Right cardiac atrium (tissue), 5 donors: ENCODE measurements at places on chromosomes 6 and 20. TPM values are rescaled to one million over a fixed set of nuclear protein-coding genes. Genes with fewer than 3 reads are reported as not detected.

GRCh38 chr20:62978561-62978943 lies 26.0 kb downstream of the SLC17A9 start:
- no peak for DNase-seq

- no peak for DNase-seq
These were observed 19.5 kb downstream of the SF3B5 start for GRCh38 chr6:144075875-144076274.

GRCh38 chr20:35166242-35166830 lies 5.5 kb upstream of the PROCR start:
- DNase-seq = peak; percentile 77

- no peak for DNase-seq
These were observed 3.8 kb upstream of the MAS1L start for GRCh38 chr6:29491574-29491973.

DNA sequence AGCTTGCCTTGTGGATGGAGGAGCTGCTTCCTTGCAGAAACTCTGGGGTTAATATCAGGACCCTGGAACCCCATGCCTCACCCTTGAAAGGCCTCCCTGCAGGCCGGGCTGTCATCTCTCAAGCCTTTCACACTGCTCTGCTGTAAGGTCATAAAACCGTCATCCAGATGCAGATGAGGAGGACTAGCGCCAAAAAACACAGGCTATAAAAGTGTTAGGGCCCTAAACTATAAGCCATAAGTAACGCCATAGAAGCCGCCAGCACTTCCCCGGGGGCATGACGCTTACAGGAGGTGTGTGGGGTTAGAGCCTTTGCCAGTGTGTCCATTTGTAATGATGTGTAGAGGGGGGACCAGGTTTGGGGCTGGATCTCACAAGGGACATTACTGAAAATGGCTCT lies 47.6 kb downstream of the CDH4 start:
- no peak for DNase-seq

DNA sequence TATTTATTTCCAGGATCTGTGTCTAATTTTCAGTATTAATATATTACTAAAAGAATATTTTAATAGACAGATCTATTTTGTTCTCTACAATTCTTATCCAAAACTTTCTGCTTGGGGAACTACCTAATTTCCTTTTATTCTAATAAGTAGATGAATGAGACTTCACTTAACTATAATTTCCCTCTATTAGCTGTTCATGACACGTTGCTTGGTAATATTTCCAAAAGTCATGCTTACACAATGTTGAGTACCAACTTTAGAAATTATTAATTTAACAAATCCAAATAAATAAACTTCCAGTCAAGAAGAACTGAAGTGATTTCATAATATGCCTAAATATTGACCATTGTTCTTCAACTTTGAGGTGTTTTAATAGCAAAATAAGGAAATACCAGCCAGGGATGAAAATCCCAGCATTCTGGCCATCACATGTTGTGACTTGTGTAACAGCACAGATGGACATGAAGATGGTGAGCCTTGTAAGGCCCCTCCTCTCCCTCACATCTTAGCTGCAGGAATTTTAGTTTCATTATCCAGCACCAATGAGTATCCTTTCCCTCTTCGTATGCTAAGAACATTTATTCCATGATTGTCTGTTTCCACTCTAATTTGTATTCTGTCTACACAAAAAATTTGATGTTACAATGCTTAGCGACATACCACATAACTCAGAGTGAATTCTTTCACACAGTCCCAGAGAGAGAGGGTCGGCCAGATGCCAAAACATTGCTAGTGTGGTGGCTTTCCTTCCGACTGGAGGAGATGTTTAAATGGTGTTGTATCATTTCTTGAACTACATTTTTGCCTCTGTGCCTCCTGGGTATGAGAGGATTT lies 137.5 kb downstream of the FOXA2 start:
- peak; percentile 68 for DNase-seq

- no peak for DNase-seq
These were observed 16.3 kb downstream of the ADISSP start for GRCh38 chr20:3751305-3751674.

GRCh38 chr20:49418809-49419208 lies 63.7 kb downstream of the KCNB1 start:
- DNase-seq = no peak

GRCh38 chr6:108798670-108799353 lies 49.4 kb upstream of the ARMC2 start:
- peak; percentile 69 for DNase-seq

C6orf15 gene
- polyA plus RNA-seq = not detected

TREML1 gene
- 0.14 TPM for polyA plus RNA-seq

EYA2 gene
- polyA plus RNA-seq = 2.7 TPM

DAAM2 gene
- polyA plus RNA-seq = 9.9 TPM

HEBP2 gene
- polyA plus RNA-seq = 39.5 TPM

GNAS gene
- 1,885 TPM for polyA plus RNA-seq

DEFB132 gene
- polyA plus RNA-seq = not detected

OARD1 gene
- 27.8 TPM for polyA plus RNA-seq
